Foreskin fibroblast (primary cell): ENCODE measurements at places on chromosomes 12 and 14.

DNA sequence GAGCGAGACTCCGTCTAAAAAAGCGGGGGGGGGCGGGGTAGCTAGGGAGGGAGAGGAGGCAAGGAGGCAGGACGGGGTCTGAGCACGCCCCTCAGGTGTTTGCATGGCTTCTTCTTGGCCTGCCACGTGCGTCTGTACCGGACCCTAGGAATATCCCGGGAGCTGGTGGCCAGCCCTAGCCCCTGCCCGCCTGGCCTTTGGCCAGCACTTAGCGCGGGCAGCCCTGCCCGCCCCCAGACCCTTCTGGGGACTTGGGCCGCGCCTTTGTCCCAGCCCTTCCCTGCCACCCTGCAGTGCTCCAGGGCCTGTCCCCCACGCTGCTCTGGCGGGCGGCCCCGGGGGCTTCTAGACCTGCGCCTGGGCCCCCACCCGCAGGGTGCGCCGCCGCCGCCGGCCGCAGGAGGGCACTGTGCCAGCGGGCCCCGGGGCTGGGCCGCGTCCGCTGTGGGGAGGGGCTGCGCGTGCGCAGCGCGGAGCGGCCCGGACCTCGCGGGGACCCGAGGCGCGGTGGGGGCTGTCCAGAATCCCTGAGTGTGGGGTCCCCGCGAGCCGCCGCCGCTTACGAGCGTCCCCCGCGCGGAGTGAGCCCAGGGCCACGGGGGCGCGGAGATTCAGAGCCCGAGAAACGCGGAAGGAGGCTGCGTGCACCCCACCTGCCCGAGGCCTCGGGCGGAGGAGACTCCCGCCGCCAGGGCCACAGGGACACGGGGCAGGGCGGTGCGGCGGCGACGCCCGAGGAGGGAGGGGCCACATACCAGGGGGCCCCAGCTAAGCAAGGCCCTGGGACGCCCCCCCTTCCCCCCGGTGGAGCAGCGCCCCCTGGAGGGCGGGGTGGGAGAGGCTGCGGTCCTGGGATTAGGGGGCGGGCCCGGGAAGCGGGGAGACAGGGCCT is 21.0 kb downstream of the SLC25A29 start:
- DNase-seq = peak; percentile 47

- no peak for DNase-seq
Measured at GRCh38 chr12:12560587-12561370, 1.9 kb downstream of the DUSP16 start.

DNA sequence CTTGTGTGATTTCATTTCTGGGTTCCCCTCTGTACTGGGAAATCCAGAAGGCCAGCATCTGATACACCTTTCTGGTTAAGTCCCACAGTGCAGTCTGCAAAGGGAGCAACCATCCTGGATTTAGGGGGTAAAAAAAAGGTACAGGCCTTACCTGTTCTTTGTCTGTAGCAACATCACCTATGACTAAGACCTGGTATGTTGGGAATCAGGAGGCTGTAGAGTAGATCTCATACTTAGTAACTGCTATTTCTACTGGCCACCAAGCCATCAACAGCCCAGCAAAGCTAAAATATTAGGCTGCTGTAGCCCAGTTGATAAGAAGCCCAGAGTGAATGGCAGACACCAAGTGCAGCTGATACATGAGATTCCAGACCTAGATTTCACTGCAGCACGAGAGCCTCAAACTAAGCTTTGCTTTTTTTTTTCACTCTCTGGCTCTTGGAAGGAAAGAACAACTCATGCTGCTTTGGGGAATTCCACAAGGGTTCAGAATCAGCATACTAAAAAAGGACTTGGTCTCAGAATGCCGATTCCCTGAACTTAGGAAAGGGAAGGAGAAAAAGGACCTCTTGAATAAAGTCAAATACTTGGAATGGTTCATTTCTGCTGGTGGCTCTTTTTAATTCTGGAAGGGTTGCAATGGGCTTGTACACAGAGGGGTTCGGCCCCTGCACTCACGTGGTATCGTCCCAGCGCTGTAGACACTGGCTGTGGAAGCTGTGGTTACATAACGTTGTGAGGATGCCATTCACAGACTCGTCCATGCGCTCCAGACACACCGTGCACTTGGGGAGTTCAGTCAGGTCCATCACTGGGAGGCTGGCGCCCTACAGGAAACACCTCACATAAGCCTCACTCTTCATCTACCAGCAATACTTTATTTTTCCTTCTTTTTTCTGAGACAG is 20.5 kb downstream of the BRAP start:
- DNase-seq = no peak

DNA sequence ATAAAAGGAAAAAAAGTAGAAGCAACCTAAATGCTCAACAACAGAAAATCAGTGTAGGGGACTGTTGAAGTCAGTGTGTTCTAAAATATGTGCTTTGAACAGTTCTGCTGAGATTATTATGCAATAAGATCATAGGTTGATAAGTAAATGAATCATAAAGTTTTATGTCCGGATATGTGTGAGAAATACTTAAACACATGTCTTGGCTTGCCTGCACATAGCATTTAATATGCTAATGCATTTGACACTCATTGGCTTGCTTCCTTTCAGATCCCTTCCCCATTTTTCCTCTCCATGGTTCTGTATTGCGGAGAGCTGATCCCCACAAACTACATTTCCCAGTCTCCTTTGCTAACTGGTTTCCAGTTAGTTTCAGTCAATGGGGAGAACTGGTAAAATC is 573.8 kb upstream of the TBX3 start:
- DNase-seq = peak; percentile 46

DNA sequence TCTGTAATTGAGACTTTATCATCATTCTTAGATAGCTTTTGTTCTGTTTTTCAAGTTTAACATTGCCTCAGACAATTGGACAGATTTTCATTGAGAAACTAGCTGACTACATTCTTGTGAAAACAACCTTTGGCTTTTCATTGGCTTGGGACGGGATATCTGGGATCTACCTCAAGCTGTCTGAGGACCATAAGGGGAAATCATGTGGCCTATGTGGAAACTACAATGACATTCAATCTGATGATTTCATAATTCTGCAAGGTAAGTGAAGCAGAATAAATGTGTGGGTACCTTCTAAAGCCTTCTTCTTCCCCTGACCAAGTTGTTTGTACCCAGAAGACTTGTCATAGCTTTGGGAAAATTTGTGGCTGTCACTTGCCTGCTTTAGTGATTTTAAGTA is 133.5 kb downstream of the OTOGL start:
- no peak for DNase-seq

DNA sequence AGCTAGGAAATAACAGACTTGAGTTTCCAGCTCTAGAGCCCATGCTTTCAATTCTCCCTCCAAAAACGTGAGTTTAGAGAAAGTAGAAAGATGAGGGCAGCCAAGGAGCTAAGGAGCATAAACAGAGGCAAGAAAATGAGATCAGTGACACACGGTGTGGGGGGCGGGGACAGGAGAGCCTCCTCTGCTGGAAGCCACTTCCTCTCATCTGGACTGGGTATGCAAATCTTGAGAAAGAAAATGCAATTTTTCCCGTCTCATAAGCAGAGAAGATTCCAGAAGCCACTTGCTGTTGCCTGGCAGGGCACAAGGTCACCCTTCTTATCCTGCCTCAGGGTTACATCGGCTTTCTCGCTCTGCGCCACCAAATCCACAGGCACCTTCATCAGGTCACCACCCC is 6.0 kb downstream of the OR10P1 start:
- no peak for DNase-seq

GRCh38 chr14:76929927-76930326 is 98.6 kb downstream of the IRF2BPL start:
- no peak for DNase-seq

DNA sequence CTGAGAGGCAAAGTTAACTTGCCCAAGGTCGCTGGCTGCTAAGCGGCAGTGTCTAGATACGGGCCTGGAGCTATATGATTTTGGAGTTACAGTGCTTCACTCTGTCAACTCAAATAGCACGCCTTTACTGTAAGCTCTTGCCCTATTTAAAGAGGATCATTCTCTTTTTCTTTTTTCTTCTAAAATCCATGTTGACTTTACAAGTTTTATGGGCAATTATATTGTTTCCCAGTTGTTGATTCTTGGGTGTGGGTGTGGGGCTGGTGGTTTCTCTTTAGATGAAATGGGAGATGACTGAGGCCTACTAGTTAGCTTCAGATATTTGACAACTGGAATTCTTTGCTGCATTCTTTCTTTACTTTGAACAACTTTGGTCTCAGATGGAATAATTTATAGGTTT is 70.7 kb downstream of the C12orf75 start:
- DNase-seq = no peak

DNA sequence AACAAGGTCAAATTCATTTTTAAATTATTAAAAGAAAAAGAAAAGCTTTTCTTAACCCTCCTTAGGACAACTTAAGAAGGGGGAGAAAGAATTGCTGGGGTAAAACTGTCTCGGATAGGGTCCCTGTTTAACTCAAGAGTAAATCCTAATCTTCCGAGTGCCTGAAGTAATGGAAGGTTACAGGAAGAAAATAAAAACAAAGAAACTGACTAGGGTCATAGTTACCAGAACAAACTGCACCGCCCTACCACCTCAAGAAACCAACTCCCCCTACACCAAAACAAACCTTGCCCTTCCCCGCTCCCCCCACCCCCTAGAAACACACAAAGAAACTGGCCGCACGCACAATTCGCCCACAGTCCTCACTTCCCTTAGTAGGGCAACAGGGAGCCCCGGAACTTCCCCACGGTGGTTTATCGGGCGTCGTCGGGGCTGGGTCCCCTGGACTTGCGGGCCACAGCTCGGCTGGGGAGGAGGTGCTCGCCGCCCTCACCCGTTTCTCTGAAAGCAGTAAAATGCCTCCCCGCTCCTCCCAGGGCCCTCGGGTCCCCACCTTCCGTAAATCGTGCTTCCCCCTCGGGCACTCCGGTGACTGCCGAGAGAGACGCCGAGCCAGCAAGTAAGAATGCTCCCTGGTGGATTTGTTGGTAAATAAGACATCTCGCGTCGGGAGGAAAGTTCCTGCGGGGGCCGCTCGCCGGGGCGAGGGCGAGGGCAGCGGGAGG is 2.4 kb downstream of the SINHCAF start:
- DNase-seq = no peak

GRCh38 chr12:132348176-132348575 is 18.8 kb upstream of the GALNT9 start:
- no peak for DNase-seq

GRCh38 chr14:105455766-105456660 is 18.6 kb upstream of the CRIP2 start:
- no peak for DNase-seq

- DNase-seq = no peak
Measured at GRCh38 chr14:65057695-65058094, 44.6 kb downstream of the MAX start.

GRCh38 chr12:108685469-108686260 is 45.7 kb downstream of the CORO1C start:
- no peak for DNase-seq

DNA sequence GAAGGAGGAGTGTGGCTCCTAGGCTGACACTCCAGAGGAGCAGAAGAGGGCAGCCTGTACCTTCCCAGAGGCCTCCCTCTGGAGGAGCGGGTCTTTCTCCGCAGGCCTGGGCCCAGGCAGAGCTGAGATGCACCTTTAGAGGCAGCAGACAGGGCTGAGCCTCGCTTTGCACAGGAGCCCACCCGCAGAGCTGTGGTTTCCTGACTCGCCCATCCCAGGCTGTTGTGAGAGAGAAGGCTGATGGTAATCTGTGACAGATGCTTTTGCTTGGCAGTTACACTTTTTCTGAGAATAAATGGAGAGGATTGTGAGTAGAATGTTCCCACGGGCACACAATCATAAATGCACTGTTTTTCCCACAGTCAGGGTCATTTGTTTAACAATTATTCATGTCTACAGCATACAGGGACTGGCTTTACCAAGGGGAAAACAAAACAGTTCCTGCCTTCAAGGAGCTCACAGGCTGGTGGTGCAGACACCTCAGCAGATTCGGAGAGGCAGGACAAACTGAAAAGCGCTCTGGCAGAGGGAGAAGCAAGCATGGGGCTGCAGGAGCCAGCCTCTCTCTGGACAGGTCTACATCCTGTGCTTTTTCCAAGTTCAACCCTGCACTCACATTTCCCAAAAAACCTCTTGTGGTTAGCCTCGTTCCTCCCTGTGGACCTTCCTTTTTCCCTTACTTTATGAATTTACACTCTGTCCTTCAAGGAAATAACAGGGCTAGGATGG is 13.9 kb downstream of the EVL start:
- peak; percentile 23 for DNase-seq

DNA sequence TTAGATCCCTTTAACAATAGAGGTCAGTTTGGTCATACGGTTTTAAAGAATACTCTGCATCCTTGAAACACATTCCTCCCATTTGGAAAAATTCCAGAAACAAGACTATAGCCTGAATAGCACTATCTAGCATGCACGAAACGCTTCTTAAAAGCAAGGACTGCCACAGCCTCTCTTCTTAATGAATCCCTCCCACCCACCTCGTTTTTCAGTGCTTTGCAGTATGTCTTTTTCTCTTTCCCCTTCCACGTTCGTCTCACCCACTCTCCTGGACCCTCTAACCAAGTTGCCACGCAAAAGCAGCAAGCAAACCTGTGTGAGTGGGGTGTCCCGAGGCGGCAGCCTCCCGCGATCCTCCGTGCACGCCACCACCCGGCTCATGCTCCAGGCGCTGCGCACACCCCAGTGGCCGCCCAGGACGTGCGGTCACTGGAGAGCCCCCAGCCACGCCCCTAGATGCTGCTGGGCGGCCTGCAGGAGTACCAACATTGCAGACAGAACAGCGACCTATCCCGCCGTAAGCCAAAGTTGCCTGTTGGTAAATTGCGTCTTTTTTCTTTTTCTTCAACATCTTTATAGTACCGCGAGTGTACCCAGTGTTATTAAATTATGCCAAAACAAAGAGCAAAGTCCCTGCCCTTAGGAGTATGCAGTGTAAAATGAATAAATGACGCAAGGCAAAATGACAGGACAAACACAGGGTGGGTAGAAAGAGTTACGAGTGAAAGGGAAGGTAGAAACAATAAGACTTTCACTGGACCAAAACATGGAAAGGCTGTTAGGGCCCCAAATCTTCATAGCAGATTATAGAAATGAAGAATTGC is at the start of gene SLC38A4:
Gene SLC38A4, minus strand, starts transcription at position 407 of the 824 bp plus-strand sequence. CDS start 32,926 bp downstream, outside the sequence.
- DNase-seq = peak; percentile 72

- DNase-seq = peak; percentile 87
Measured at GRCh38 chr12:51752234-51752889, 96.2 kb downstream of the FIGNL2 start.

- DNase-seq = no peak
Measured at GRCh38 chr14:75213172-75213571, 36.8 kb upstream of the TMED10 start.

- no peak for DNase-seq
Measured at GRCh38 chr14:71339650-71340415, 432.6 kb downstream of the PCNX1 start.

- no peak for DNase-seq
Measured at GRCh38 chr12:103470664-103471063, 25.1 kb downstream of the C12orf42 start.

- DNase-seq = no peak
Measured at GRCh38 chr12:113088037-113088436, 31.5 kb downstream of the DTX1 start.

DNA sequence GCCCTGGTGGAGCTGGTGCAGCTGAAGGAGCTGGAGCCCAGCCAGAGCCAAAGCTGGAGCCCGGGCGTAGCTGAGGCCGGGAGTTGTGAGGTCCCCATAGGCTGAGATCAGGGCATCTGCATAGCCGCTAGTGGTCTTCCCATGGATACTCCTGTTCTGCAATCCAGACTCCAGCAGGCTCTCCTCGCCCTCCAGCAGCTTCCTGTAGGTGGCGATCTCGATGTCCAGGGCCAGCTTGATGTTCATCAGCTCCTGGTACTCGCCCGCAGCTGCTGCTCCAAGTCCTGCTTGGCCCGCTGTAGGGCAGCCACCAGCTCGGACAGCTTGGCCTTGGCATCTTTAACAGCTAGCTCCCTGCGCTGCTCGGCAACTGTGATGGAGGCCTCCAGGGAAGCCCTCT is 966.1 kb downstream of the FSCB start:
- no peak for DNase-seq

GRCh38 chr12:132103542-132104308 is 40.4 kb downstream of the DDX51 start:
- DNase-seq = no peak
